ENCODE measurements at places on chromosomes 1 and 21.

GRCh38 chr21:44496564-44497550, 41.5 kb downstream of the LRRC3 start:
- DNase-seq = no peak

GRCh38 chr1:81571946-81572345, 228.8 kb upstream of the ADGRL2 start:
- DNase-seq = no peak

DNA sequence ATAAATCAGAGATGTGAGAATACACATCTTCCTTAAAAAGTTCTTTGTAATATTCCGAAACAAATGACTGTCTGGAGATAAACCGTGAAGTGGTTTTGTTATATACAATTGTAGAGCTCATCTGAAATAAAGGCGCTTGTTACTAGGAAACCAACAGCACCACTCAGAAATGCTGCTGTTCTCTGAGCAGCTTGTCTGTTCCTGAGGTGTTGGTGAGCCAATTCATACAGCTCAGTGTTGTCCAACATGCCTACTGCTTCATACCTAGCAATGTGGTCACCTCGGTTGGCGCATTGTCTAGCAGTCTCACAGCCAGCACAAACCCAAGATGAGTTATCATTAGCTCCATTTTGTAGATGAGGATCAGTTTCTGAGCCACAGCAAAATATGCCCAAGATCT, 44.4 kb downstream of the GFI1 start:
- no peak for DNase-seq

DNA sequence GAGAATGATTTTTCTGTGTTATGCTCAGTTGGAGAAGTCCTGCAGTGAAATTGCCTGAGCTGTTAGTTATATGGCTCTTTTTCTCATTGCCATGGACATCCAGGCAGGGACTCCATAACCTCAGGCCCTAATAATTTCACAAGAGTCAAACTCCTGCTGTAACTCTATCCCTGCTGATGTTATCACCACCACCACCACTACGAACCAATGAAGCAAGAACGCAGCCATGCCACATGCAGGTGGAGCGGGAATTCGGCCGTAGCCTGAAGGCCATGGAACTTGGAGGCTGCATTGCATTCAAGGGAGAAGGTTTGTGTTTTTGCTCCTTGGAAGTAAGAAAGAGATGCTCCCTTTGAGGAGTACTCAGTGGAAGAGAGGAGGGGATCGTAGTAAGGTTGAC, 16.8 kb upstream of the DLGAP3 start:
- no peak for DNase-seq

GRCh38 chr1:239735111-239735510, 348.7 kb downstream of the CHRM3 start:
- no peak for DNase-seq

GRCh38 chr1:157732755-157733154, 32.2 kb upstream of the FCRL3 start:
- DNase-seq = no peak

DNA sequence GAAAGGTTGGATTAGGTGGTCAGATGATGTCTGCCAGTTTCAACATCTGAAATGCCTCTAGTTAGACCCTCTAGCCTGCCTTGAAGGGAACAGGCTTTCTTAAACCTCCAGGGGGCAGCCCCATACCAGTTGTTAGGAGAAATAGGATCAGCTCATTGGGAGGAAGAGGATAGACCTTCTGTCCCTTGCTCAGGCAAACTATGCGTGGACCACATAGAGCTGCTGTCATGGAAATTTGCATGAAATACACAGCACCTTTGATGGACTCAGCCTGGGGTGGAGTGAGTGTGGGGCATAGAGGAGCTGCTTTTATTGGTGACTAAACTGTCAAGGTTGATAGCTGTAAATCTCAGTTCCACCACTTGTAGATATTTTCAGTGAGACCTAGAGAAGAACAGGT, 38.4 kb upstream of the SPAG17 start:
- DNase-seq = no peak

DNA sequence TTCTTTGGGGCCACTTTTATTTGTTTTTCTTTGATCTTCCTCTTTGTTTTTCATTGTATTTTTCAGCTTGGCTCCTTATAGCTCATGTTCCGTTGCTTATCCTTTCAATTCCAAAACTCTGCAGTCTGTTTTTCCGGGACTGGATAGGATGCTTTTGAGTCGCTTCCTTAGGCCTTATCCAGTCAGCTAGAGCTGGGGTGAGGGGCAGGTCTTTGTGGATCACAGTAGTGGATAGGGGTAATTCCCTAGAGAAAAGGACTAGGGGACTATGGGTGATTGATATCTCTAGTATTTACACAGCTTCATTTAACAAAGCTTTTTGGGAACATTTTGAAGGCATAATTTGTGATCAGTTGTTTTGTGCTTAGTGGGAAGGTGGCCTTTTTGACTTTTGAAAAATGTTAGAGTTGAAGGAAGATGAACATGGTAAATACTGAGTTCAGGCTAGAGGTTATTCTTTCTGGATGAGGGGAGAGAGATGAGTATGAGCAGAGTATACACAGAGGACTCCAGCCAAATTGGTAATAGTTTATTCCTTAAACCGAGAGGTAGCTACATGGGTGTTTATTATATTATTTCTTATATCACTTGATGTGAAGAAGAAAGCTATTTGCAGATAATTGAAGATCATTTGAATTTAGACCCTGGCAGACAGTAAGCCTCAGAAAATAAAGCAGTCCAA, 22.5 kb downstream of the CEP350 start:
- no peak for DNase-seq

DNA sequence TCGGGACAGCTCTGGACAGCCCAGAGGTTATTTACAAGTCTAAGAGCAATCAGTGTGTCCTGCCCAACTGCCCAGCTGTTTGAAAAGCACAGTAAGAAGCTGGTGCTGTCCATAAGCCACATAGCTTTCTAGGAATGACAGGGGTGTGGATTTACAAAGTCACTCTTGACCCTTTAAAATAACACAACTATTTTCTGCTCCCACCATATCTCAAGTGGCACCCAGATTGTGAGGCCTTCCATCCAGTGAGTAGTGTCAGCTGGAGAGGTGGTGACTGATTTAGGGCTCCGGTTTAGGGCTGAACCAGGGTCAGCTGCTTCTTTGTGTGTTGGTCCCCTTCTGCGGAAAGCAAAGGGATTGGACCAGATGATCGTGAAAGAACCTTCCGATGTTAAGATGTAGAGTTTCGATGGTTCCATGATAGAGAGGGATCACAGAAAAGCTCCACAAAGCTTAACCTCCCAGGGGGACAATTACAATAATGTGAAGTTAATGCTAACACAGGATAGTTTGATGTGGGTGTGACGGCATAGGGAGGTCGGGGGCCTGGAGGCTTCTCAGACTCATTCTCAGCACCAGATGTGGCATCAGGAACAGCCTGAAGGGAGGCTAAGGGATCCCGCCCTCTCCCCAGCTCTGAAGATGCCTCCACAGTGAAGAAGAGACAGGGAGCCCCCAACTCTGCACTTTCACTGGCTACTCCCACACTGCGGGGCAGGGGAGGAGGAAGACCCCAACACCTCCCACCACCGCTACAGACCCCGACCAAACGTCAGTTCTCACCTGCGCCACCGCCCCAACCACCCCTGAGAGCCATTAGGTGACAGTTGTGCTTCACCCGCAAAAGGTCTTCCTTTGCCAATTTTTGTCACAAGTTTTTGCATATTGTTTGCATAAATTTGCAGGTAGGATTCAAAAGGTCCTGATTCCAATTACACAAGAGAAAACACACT, 40.6 kb downstream of the LRRC3 start:
- no peak for DNase-seq

- DNase-seq = no peak
These were observed 184.4 kb downstream of the NFIA start for GRCh38 chr1:61266738-61267137.

GRCh38 chr1:41653574-41653973, 169.1 kb upstream of the EDN2 start:
- peak; percentile 9 for DNase-seq

DNA sequence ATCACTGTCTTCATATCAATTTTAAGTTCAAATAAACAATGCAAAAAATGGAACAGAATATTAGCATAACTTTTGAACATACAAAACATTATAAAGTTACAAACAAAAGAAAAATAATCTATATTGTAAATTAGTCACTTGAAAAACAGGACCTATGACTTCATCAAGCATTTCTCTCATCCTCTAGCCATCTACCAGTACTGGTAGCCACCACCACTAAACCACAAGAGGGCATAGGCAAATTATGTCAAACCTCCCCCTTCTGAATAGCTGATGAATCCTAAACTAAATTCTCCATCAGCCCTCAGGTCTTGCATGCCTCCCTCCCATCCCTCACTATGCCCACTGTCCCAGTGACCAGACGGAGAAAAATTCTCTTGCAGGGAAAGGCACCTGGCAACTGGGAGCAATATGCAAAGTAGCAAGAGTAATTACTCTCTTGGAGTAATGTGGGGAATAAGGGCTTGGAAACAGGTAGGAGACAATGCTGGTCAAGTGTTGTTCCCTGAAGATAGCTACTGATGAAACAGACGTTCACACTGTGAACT, 37.1 kb downstream of the SSX2IP start:
- no peak for DNase-seq

DNA sequence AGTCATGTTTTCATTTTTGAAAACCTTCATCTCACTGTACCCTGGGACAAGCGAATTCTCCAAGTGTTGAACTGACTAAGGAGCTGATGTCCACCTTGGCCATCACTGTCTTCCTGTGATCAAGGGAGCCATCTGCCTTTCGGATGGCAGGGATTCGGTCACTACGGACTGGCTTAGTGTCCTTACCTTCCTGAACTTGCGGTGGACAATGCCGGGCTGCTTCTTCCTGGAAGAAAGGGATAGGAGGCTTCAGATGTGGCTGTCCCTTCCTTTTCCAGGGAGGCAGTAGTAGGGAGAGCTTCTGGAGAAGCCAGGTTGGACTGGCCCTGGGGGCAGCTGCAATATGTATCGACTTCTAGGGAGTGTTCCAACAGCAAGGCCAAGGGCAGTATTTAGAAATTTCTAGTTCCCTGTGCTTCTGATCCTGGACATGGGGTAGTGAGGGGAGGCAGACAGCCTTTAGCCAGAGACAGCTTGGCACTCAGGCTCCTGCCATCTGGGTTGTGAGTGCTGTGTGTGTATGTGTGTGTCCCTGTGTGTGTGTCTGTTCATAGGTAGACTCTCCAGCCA, 114.6 kb downstream of the IER5 start:
- DNase-seq = no peak

DNA sequence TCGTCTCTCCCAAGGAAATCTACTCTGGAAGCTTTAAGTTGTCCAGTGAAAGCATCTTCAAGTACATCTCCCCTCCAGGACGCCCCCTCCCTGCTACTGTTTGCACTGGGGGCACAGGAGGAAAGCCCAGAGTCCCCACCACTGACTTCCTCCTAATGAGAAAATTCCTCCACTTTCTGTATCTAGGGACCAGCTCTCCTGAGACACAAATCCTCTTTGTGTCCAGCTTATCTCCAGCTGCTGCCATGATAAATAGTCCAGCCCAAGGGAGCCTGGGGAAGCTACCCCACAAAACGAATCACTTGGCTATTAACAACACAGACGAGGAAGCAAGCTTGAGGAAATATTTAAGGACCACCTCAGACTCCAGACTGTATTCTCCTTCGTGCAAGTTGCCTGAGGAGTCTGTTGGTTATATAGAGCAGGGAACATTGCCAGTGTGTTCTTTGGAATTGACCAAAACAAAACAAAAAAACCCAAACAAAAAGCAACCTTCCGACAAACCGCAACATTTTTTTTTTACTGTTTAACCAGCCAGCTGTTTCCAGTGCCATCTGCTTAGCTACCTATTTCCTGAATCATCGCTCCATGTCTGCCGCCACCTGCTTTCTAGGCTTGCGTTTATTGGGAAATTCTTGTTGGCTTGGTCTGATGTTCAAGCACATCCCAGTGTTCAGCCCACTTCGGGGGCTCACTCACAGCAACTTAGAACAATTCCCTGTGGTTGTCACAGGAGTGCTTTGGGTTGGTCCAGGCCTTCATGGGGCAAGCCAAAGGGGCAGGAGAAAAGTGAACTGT, 7.7 kb downstream of the C1orf226 start:
- DNase-seq = no peak

- DNase-seq = no peak
These were observed 24.1 kb upstream of the MPZL1 start for GRCh38 chr1:167697667-167698141.

DNA sequence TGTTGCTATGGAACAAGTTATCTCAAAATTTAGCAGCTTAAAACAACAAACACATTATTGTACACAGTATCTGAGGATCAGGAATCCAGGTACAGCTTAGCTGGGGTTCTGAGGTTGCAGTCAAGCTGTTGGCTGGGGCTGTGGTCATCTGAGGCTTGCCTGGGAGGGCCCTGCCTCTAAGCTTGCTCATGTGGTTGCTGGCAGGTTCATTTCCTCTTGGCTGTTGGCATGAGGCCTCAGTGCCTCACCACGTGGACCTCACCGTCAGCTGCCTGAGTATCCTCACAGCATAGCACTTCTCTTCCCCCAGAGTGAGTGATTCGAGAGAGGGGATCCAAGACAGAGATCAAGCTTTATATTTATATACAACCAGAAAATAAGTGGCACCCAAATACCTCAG, 18.6 kb downstream of the NTPCR start:
- no peak for DNase-seq

- no peak for DNase-seq
These were observed 62.1 kb downstream of the FAAP20 start for GRCh38 chr1:2132222-2133038.

DNA sequence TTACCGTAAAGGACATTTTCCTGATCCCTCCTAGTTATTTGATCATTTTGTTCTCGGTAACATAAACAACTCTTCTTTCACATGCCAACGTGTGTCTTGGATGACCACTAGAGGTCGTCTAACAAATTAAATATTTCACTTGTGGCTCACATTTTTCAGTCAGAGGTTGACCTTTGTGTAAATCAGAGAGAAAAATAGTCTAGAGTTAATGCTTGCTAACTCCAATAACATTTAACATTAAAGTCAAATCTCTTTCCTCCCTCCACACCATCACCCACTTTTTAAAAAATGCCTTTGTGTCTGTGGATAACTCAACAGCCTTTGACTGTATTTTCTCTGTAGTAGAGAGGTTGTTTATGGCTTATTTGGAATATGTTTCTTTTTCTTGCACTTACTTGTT, 220.5 kb upstream of the B3GALT2 start:
- DNase-seq = no peak

Data from mesenteric fat pad (tissue), 1 donor.